HCEC 1CT (cell line): ENCODE measurements at places on chromosomes 11 and 22.
A peak's percentile ranks its signal among the peaks of the same experiment; 100 is the strongest.

GRCh38 chr11:57490456-57491248 lies 24.9 kb downstream of the SLC43A1 start:
- DNase-seq, result peak; percentile 47

GRCh38 chr22:40036591-40037225 lies 42.0 kb downstream of the FAM83F start:
- DNase-seq, result peak; percentile 75

GRCh38 chr22:43859176-43859575 lies 3.1 kb downstream of the SULT4A1 start:
- DNase-seq, result no peak

DNA sequence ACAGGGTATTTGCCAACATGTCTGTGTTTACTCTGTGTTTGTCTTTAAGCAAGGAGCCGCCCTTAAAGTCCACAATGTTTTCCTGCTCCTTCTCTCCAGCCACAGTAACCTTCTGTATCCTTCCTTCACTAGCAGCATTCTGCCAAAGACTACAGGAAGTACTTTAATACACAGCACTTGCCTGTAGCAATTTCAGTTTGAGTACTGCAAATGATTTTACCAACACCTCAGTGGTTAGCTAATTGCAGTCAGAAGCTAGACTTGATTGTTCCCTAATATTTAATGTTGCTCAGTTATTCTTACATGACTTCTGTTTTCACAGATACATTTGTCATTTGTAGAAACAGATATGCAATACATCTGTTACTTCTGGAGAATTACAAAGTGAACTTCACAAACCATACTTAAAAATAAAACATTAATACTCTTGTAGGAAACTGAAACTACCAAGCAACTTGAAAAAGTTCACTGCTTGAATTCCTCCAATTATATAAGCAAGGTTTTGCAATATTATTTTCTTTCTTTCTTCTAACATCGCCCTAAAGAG lies 69.1 kb downstream of the FCHSD2 start:
- DNase-seq, result no peak

DNA sequence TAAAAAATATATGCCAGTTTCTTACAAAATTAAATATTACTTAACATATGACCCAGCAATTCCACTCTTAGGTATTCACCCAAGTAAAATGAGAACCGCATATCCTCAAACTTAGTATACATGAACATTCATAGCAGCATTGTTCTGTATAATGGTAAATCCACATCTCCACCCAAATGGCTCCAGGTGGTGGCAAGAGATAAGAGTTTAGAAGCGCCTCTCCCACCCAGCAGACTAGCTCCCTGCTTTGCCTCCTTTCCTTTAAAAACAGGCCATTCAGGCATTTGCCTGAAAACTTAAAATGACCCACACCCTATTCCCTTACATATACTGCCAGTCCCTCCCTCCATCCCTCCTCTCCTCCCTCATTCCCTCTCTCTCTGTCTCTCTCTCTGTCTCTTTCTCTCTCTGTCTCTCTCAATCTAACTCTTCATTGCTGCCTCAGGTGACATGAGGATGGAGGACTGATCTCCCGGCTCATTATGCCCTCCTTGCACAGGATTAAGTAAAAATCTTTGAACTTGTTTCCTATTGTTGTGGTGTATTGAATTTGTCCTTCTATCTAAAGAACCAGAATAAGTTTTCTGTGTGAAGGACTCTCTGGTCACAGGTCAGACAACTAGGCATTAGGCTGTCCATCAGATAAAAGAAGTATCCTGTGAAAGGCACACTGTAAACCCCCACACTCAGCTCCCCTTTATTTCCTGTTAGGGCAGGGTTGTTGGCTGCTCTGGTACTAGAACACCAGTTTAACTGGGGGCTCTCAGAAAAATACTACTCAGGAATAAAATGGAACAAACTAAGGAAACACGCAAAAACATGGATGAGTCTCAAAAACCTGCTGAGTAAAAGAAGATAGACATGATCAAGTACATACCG lies 48.3 kb downstream of the RRP8 start:
- no peak for DNase-seq

DNA sequence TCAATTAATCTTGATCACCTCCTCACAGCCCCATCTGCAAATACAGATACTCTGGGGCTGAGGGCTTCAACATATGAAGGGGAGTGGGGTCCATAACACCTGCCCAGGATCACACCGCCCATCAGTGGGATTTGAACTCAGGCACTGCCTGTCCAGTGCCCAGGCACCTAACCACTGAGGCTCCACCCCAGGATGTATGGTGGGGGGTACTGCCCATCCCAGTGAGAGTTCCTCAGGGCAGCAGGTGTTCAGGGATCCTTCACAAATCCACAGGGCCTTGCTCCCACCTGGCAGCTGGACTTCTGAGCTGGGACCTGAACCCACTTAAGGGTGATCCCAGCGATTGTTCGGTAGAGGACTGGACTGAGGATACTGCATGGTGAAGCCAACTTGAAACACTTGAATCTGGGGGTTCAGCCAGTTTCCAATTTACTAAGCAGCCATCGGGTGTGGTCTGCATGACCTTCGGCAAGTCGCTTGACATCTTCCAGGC lies 33.3 kb downstream of the PRDM11 start:
- DNase-seq, result no peak

GRCh38 chr11:87320123-87320522 lies 282.4 kb downstream of the TMEM135 start:
- no peak for DNase-seq

- DNase-seq, result no peak
These were observed 1.2 kb upstream of the MYO7A start for GRCh38 chr11:77126861-77127234.

DNA sequence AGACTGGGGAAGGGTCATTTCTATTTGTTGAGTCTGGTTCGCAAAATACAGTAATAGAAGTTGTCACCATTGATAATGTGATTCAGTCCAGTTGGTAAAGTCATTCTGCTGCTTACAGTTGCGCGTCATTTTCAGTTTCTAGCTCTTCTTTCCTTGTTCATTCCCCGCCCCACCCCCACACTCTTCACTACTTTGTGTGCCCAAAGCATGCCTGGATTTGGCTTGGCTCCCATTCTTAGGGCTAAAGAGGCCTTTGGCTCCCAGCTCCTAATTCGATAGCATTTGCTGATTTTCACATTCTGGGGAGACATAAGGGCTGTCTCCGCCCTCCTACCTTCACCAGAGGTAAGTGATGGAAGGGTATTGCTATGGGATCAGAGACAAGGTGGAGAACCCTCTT lies 43.0 kb downstream of the CECR2 start:
- no peak for DNase-seq

DNA sequence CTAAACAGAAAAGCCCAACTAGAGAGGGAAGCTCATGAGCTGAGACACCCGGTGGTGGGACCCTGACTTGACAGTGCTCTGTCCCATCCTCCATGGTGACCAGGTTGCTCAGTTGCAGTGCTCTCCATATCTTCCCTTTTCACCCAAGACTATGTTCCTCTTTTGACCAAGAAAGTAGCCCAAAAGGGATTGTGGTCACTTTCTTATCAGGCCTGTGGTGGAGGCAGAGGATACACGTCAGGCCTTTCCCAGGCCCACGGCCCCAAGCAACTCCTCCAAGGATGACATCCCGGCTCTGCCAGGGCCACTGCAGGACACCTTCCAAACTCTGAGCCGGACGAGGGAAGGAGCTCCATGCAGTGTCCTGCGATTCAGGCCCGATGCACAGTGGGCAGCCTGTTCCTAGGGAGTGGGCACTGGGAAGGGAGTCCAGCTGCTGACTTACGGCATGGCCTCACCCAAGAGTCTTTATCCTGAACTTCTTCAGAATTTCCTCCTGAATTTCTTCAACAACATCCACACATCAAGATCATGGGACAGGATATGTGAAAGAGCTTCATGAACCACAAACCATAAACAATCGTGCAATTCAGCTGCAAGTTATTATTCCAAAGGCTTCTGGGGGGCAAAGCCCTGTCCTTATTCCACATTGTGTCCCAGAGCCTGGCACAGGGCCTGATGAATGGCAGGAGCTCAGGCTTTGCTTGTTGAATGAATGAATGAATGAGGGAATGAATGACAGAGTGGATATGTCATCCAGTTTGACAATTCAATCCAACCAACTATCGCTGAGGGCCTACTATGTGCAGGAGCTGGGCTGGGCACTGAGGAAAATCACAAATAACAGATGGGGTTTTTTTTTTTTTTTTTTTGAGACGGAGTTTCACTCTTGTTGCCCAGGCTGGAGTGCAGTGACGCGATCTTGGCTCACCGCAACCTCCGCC lies 36.0 kb upstream of the MYH9 start:
- DNase-seq, result peak; percentile 35

- no peak for DNase-seq
These were observed 30.5 kb downstream of the NEFH start for GRCh38 chr22:29510542-29510941.

GRCh38 chr11:45919806-45920530 lies 2.3 kb upstream of the PEX16 start:
- no peak for DNase-seq

GRCh38 chr11:46293641-46294103 lies 16.2 kb downstream of the CREB3L1 start:
- peak; percentile 85 for DNase-seq

DNA sequence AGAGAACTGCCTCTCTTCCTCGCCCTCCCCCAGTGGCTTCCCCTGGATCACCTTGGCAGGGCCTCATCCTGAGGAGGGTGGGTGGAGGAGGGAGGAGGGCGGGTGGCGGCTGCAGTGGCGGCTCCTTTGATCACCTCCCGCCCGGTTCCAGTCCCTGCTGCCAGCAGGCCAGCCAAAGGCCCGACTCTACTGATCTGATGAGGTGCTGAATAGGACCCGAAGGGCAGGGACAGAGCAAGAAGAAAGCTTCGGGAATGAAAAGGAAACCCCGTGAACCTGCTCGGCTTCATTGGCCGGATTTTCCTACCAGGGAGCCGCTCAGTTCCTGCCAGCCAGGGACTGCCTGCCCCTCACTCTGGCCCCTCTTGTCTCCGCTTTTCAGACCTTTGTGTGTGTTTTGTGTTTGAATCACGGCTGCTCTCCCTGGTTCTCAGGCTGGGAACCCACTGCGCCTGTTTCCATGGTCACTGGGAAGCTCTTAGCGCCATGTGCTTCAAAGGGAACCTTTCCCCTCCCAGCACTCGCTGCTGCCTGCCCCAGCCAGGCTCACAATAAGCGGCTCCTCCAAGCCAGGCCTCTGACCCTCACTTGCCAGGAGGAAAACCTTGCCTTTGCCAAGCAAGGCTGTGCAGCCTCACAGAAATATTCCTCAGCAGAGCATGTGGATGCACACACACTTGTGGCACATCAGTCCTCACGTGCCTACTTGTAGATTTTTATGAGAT lies 56.8 kb downstream of the C22orf31 start:
- no peak for DNase-seq
